ENCODE measurements at places on chromosomes 6 and 20. TPM values are rescaled to one million over a fixed set of nuclear protein-coding genes. Genes with fewer than 3 reads are reported as not detected.
A peak's percentile ranks its signal among the peaks of the same experiment; 100 is the strongest.

The SSTR4 gene
- not detected for total RNA-seq

The MPIG6B gene
- total RNA-seq: not detected

The ULBP2 gene
- total RNA-seq: 6.6 TPM

The SRMS gene
- not detected for total RNA-seq

The RSPH4A gene
- total RNA-seq: 1.2 TPM

The TSBP1 gene
- not detected for total RNA-seq

GRCh38 chr20:31548820-31549512 is 34.7 kb downstream of the HM13 start:
- DNase-seq: no peak

DNA sequence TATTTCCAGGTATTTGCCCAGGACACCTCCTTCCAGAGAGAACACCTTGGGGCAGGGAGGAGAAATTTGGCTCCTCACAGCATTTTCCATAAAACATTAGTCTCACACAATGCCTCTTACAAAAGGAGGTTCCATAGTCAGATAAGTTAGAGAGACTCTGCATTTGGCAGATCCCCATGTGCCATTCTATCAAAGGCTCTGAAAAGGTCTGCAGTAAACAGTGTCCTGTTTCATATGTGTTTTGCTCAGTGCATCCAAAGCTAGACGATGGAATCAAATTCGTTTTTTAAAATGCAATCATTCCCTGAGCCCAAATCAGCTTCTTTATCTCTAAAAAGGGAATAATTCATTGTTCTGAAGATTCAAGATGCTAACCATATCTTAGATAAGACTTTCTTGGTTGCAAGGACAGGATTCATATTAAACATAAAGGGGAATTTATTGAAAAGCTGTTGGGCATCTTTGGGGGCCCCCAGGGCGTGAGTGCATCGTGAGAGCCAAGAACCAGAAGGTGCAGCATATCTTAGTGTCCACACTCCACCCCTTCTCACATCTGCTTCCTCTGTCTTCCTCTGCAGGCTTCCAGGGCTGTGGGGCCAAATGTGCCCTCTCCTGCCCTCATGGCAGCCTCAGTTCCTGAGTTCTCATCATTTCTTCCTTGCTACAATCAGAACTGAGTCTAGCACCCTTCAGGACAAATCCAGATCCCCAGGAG is 41.4 kb upstream of the MLN start:
- no peak for DNase-seq

DNA sequence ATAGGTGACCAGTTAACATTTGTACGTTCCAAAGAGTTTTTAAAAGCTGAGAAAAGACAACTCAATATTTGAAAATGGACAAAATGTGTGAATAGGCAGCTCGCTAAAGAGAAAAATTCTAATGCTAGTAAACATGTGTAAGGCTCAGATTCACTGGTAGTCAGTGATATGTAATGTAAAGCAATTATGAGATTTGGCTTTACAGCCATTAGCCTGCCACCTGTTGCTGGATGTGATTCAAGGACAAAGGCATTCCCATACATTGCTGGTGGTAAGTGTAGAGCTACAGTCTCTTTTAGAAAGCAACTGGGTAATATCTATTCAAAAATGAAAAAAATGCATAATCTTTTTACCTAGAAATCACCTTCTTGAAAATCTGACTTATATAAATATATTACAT is 114.3 kb downstream of the COL19A1 start:
- no peak for DNase-seq

GRCh38 chr6:111487661-111488060 is 4.6 kb upstream of the REV3L start:
- no peak for DNase-seq

- no peak for DNase-seq
These were observed 776 bp downstream of the PPIL1 start for GRCh38 chr6:36873612-36874442.

DNA sequence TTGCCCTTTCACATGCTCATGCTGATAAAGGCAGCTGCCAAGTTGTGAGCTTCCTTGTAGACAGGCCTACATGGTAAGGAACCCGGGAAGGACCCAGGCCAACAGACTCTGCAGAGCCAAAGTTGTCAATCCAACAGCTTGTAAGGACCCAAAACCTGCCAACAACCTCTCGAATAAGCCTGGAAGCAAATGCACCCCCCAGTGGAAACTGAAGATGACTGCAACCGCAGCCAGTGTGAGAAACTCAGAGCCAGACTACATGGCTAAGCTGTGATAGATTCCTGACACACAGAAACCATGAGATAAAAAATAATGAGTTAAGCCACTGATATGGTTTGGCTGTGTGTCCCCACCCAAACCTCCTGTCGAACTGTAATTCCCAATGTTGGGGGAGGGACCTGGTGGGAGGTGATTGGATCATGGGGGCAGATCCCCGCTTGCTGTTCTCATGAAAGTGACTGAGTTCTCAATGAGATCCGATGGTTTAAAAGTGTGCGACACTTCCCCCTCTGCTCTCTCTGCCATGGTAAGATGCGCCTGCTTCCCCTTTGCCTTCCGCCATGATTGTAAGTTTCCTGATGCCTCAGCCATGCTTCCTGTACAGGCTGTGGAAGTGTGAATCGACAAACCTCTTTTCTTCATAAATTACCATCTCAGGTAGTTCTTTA is 18.8 kb upstream of the CLPSL2 start:
- peak; percentile 41 for DNase-seq

- no peak for DNase-seq
These were observed 57.7 kb downstream of the ADNP start for GRCh38 chr20:50873585-50873984.

DNA sequence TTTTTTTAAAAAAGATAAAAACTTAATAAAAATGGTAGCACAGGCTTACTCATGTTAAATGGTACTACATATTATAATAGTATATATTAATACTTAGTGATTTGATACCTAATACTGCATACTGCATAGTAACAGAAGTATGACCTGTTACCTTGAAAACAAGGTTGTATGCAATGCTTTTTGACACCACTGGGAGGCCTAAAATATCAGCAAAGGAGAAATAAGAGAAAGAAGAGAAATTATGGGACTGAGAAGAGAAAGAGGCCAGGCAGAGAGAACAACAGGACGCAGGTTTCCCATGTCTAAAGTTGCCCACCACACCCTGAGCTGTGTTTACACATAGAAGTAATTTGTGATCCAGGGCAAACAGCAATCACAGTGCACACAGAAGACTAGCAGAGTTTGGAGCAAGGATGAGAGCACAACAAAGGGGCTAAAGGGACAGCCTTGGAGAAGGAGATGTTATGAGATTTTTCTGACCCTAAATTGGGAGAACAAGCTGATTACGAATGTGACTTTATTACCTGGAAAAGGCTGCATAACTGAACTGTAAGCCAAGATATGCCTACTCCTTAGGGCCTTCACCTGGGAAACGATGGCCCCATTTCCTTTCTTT is 73.2 kb downstream of the ROS1 start:
- no peak for DNase-seq

DNA sequence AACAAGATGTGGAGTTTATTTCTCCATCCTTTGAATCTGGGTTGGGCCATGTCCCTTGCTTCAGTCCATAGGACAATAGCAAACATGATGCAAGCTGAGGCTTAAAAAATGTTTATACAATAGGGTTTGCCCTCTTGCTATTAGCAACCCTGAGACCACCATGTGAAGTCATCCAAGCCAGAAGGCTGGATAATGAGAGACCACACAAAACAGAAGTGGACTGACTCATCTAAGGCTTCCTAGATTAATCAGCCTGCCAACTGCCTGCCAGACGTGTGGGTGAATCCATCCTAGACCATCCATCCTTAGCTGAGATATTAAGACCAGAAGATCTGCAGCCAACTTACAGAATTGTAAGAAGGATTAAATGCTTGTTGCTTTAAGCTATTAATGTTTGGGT is 38.1 kb upstream of the ISM1 start:
- DNase-seq: peak; percentile 4

GRCh38 chr20:1894951-1895673 is at the start of gene SIRPA:
SIRPA (plus strand) TSS chr20:1895407; CDS start chr20:1895448, 41 bp downstream.
- DNase-seq: peak; percentile 64
